ENCODE measurements at places on chromosomes 3 and 15.

GRCh38 chr3:69290006-69290405, 95.9 kb downstream of the FRMD4B start:
- no peak for DNase-seq

DNA sequence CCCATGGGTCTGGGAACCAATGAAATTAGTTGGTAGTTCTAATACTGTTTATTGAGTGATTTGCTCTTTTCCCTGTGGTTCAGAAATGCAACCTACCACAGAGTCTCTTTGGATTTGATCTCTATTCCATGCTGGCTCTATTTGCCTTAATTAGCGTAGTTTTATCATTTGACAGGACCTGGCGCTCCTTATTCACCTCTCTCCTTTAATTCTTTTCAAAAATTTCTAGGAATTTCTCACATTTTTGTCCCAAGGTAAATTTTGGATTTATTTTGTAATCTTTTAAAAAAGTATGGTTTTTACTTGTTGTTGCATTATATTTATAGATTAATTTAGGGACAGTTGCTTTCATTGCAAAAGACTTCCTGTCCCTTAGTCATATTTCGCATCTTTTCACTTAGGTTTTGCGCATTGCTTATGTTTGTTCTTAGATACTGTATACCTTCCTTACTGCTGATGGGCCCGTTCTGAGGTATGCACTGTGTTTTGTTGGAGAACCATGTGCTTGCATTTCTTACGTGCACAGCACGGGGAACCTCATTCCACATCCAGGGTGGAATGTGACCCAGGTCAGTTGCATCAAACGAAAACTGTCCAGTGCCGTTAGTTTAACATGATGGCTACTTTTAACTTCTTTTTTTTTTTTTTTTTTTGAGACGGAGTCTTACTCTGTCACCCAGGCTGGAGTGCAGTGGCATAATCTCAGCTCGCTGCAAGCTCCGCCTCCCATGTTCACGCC, 27.0 kb downstream of the SENP5 start:
- no peak for DNase-seq

DNA sequence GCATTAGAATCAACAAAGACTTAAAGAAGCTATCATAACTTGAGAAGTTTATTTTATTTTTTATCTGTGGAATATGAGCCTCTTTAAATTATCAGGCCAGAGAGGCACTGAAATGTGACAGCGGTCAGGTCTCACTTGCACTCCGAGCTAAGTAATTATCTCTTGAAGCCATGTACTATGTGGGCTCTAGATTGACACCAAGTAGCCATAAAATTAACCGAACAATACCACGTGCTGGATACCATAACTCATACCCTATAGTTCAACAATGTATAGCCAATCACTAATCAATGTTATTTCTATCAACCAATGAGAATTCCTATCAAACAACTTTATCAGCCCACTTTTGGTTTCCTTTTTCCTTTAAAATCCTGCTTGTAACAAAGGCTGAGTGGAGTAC, 299.3 kb downstream of the TBC1D5 start:
- DNase-seq: no peak

DNA sequence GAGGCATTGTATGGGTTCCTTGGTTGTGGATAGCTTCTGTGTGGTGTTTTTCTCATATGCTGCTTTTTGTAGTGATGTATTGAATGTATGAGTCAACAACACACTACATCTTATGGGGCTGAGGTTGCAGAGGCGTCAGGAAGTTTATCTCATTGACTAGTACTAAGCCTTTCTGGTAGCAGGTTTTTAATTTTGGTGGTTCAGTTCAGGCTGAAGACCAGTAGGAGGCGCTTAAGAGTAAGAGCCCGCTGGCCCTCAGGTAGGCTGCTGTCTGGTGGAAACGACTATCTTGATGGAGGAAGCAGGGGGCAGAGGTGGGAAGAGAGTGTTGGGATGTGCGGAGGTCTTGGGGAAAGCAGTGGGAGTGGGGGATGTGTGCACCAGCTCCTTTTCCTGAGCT, 62.4 kb downstream of the RTP4 start:
- no peak for DNase-seq

DNA sequence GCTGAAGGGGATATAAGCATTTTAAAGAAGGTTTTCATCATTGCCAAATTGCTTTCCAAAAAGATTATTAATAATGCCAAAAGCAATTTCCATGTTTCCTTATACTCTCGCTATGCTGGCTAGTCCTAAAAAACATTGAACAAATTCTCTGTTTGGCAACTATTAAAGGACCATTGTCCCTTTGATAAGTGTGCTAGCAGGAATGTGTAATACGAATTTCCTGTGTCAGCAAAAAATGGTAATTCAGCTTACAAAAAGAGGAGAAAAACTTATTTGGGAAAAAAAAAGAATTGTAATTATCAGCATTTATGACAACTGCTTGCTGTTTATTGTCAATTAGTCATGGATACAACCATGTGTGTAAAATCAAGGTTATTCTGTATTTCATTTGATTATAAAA, 138.6 kb downstream of the TBL1XR1 start:
- DNase-seq: no peak

DNA sequence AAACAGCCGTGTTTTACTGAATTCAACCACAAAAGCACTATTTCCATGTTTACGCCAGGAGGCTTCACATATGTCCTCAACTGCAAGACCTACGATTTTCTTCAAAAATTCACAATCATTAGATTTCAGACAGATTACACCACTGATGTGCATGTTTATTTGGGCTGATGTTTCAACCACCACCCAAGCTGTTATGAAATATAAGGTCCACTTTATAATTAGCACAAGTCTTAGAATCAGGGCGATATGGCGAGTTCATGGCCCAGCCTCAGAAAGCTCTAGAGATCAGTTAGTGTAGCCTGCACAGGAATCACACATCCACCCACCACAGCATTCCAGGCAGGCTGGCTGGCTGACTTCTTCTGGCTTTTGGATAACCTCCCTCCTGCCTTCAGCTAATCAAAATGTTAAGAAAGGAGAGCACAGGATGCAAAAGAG, 15.4 kb downstream of the SH3BP5 start:
- no peak for DNase-seq

DNA sequence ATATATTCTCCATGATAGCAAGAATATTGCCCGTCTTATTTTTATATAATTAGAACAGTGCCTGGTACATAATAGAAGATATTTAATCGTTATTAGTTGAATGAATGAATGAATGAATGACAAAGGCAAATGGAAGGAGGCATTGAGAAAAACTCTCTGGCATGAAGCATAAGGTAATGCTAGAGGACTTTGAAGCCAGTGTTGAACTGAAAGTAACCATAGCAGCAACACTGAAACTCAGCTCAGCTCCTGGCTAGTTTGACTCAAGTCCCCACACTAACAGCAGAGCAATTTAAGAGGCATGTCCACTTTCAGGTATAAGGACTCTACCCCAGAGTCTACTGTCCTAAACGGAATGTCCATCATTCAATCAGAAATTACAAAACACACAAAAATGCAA, 227.0 kb downstream of the CPNE4 start:
- DNase-seq: no peak

GRCh38 chr3:156010829-156011228, 109.5 kb upstream of the KCNAB1 start:
- DNase-seq: no peak

- DNase-seq: no peak
These were observed 35.9 kb upstream of the TMCC1 start for GRCh38 chr3:129929383-129929782.

DNA sequence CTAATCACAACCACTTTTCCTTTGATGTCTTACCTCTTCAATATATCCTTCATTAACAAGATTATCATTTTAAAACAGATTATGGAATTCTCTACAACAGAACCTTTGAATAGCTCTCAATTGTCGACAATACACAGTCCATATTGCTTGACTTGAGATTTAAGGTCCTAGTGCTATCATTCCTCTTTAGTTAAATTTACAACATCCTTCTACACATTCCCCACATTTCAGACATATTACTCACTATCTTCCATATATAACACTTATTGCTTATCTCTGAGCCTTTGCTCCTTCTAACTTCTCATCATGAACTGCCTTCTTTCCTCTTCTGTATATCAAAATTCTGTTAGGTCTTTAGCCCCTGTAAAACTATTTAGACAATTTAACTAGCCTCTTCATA, 247.0 kb downstream of the STXBP5L start:
- DNase-seq: no peak

- DNase-seq: no peak
These were observed 506 bp upstream of the ATP1B3 start for GRCh38 chr3:141875893-141876380.

- DNase-seq: no peak
These were observed 198.0 kb downstream of the EPHB1 start for GRCh38 chr3:134993011-134993410.

DNA sequence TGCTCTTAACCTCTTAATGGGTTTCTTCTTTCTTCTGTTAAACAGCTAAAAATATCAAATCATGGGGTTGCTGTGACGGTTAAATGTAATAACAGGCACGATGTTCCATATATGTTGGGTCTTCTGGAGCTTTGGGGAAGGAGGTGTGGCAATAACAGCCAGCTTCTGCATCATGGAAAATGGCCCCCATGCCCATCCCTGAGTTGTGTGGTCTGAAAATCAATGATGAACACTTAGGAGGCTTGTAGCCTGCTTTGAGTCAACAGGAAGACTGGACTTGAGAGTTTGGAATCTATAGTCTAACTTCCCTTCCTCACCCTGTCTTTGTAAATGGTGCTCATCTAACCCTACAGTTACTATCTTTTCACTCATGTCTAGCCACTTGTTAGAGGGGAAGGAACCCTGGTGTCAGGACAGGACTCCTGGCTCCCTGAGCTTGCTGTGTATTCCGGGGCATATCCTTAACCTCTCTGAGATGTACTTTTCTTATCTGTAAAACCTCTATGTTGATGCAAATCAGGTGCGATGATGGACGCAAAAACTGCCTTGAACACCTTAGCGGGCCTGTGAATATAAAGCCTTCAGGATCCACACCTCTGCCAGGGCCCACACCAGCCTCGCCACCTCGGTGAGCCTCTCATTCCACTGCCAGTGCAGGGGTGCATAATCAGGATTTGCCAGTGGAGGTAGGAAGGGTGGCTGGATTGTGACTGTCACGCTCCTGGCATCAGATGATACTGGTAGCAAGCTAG, 27.5 kb downstream of the SMAD3 start:
- no peak for DNase-seq

DNA sequence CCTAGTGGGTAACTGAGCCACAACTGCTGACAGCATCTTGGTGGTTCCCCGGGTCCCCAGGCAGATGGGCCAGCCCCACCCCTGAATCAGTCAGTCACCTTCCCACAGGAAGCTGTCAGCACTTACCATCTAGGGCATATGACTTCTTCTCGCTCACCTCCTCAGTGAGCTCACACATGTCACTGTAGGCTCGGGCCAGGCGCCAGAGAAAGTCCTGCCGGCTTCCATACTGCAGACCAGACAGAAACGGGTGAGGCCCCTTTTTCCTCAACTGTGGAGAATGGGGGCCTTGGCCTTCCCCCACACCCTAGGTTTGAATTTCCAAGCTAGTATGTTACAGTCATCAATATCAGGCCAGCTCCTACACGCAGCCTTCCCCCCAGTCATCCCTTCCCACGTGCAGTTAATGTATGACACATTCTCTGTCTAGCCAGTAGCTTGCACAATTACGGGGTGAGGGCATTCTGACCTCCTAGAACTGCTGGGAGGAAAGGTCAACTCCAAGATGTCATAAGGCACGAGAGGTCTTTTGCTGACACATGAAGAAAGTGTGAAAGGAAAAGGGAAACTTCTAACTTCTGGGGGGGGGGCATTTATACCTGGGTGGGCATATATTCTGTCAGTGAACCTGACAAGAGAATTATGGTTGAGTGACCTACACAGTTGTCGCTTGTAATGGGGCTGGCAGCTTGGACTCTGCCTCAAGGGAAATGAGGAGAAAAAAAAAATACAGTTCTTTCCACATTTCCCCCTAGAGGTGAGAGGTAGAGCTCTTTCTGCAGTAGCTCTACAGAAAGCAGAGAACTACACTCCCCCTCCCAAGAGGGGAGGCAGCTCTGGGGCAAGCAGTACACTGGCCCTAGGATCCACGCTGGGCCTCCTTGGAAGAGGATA, 10.9 kb downstream of the RMDN3 start:
- no peak for DNase-seq

GRCh38 chr3:8979262-8979661, 16.0 kb upstream of the RAD18 start:
- no peak for DNase-seq
